ENCODE measurements at places on chromosomes 7 and 10. TPM values are rescaled to one million over a fixed set of nuclear protein-coding genes. Genes with fewer than 3 reads are reported as not detected.
A peak's percentile ranks its signal among the peaks of the same experiment; 100 is the strongest.

ANXA8 gene
- polyA plus RNA-seq, result 4.0 TPM

ZSCAN21 gene
- 8.2 TPM for polyA plus RNA-seq

DNA sequence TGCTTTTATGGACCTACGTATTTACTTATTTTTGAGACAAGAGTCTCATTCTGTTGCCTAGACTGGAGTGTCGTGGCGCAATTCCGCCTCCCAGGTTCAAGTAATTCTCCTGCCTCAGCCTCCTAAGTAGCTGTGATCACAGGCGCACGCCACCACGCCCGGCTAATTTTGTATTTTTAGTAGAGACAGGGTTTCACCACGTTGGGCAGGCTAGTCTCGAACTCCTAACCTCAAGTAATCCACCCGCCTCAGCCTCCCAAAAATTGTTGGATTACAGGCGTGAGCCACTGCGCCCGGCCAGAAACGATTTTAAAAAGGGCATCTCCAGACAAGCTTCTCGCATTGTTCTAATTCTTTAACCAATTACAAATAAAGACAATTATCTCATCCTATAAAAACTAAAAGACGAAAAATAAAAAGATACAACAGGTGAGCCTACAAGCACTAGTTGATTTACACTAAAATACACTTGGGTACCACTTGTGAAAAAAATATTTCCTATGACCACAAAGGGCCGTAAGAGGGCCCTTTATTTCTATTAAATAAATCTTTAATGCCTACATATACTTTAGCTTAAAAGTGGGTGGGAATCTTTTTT is 2.4 kb downstream of the TRA2A start:
- DNase-seq, result no peak

GRCh38 chr7:45242698-45243097 is 85.1 kb downstream of the RAMP3 start:
- DNase-seq, result no peak

- DNase-seq, result no peak
Observed at GRCh38 chr10:16626697-16627096, 105.0 kb upstream of the C1QL3 start.

- DNase-seq, result peak; percentile 53
Observed at GRCh38 chr7:127782654-127783559, 130.9 kb downstream of the SND1 start.

GRCh38 chr7:147547252-147547897 is 1043.2 kb upstream of the C7orf33 start:
- peak; percentile 17 for DNase-seq

All from GM23248 (cell line).